ENCODE measurements at places on chromosomes 6 and 20. TPM values are rescaled to one million over a fixed set of nuclear protein-coding genes. Genes with fewer than 3 reads are reported as not detected.

The SYTL3 gene
- 0.98 TPM for total RNA-seq

The OARD1 gene
- total RNA-seq: 19.4 TPM

The TCP11 gene
- not detected for total RNA-seq

The GRM1 gene
- total RNA-seq: 0.08 TPM

The ACTL10 gene
- not detected for total RNA-seq

The LTA gene
- not detected for total RNA-seq

The HSPA1B gene
- total RNA-seq: 289 TPM

The APOM gene
- 1.8 TPM for total RNA-seq

The LIN28B gene
- 1.8 TPM for total RNA-seq

The OLIG3 gene
- not detected for total RNA-seq

The DBNDD2 gene
- total RNA-seq: 24.9 TPM

The LAMA2 gene
- total RNA-seq: 0.38 TPM

The GPR6 gene
- total RNA-seq: not detected

The DNAH8 gene
- not detected for total RNA-seq

The SMAP1 gene
- total RNA-seq: 14.9 TPM

The F13A1 gene
- not detected for total RNA-seq

The SLC17A3 gene
- total RNA-seq: 1.4 TPM

The SLC23A2 gene
- 17.9 TPM for total RNA-seq

The AP5S1 gene
- 16.3 TPM for total RNA-seq

The RPRD1B gene
- total RNA-seq: 27.0 TPM

The CCM2L gene
- 0.42 TPM for total RNA-seq

The ANKRD66 gene
- total RNA-seq: not detected

The UBE3D gene
- 4.4 TPM for total RNA-seq

The MEI4 gene
- not detected for total RNA-seq

The SLC35F1 gene
- 0.01 TPM for total RNA-seq

The LGSN gene
- total RNA-seq: 3.5 TPM

The NKX2-4 gene
- total RNA-seq: not detected

The C6orf58 gene
- total RNA-seq: 0.14 TPM

The CDH4 gene
- 6.0 TPM for total RNA-seq

The FAM83C gene
- total RNA-seq: not detected

The EEF1A2 gene
- total RNA-seq: 141 TPM

The OXT gene
- total RNA-seq: not detected

The HCRTR2 gene
- not detected for total RNA-seq

The CRISP3 gene
- total RNA-seq: not detected

The ZSCAN23 gene
- not detected for total RNA-seq

The HLA-DMB gene
- 1.5 TPM for total RNA-seq

The MUC22 gene
- 0.05 TPM for total RNA-seq

The KCNQ2 gene
- total RNA-seq: 0.50 TPM

The COL19A1 gene
- total RNA-seq: not detected
